ENCODE measurements at places on chromosomes 6 and 20.

- no peak for DNase-seq
These were observed 19.5 kb upstream of the PRELID3B start for GRCh38 chr20:59062081-59062480.

DNA sequence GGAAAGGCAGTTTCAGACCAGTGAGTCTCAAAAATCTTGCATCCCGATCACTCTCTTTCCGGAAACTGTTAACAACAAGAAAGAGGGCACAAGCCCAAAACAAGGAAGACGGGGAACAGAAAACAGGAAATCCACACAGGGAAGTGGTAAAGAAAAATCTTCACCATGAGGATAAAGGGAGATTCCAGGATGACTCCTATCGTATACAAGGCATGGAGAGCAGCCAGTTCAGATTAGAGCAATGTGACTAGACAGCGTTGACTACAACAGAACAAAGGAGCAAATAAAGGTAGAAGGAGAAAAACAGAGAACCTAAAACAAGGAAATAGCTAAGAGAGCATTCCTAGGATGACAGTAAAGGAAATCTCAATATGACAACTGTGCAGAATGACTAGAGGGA is 26.5 kb downstream of the VNN1 start:
- no peak for DNase-seq

DNA sequence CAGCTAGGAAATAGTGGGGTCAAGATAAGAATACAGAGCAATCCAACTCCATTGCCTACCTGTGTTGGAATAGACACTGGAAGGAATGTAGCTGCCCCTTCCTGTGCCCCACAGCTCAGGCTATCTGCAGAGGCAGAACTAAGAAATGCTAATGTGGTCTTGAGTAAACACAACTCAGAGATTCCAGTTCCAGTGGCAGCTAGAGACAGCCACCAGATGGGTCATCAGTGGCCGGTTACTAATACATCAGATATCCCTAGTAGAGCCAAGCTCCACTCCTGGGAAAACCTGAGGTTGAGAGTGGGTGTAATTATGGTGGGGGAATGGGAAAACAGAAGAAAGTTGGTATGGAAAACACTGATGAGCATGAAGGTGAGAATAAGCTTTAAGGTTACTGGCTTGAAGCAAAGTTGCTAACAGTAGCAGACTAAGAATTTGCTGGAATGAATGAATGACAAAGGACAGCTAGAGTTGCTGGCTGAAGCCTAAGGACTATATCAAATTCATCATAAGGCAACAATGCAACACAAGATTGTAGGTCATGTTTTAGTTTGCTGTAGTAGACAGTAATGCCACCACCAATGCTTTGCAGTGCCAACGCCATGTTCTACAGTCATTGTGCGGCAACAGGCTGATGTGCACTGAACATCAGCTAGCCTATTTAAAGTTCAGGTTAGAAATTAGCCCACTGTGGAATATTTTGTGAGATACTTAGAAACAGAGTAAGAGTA is 28.3 kb upstream of the FAM83C start:
- DNase-seq = no peak

DNA sequence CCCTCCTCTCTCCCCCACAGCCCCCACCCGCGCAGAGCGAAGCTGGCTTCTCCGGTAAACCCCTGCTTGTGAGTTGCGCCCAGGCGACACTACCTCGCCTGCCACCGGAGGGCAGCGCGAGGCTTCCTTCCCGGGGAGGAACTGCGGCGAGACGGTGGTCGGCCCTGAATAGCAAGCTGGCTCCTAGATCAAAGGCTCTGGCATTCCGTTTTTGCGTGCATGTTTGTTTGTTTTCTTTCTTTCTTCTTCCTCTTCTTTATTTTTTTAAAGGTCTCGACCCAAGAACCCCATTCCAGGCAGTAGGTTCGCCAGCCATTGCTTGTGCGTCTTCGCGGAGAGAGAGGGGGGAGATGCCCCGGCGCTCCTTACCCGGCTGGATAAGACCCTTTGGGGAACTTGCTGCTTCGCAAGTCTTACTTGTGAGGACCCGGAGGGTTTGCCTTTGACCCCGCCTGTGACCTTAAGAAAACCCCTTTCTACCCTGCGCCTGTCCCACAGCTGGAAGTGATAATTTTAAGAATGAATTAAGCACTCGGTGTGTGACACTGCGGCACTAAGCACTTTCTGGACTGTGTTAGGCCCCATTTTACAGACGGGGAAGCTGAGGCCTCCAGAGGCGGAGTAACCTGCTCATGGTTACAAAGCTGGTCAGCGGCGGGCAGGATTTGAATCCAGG is 92.7 kb upstream of the SIRPA start:
- DNase-seq = peak; percentile 70

- DNase-seq = no peak
These were observed 113.3 kb downstream of the TASP1 start for GRCh38 chr20:13525225-13525940.

DNA sequence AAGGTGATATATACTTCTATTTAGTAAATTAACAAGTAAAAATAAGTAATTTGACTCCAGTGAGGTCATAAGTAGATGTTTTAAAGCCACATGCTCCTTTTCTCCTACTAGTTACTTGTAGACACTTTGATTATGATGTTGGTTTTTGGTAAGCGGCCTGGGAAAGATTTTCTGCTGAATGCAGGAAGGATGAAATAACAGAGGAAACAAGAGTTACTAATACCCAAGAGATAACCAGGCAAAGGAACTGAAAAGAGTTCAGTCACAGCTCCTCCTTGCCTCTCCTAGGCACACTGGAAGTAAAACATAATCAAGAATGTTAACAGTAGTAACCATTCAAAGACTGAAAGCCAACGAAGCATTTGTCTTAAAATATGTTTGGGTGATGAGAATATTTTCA is 203.3 kb downstream of the RNGTT start:
- DNase-seq = no peak

DNA sequence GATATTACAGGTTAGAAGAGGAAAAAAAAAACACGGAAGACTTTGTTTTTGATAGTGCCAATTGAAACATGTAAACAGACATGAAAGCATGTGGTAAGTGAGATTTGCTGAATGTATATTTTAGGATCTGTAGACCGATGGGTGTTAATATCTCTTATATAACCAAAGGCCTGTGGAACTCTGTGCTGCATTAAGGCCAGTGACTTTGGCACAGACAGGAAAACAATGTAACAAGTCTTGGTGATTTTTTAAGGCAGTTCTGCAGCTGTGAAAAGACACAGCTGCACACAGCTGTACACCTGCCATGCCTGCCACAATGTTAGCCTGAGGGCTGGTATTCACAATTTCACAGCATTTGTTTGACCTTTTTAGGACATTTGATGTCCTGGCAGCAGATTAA is 6.1 kb downstream of the SOBP start:
- peak; percentile 6 for DNase-seq

- no peak for DNase-seq
These were observed 395 bp downstream of the NELFE start for GRCh38 chr6:31958412-31958740.

- no peak for DNase-seq
These were observed 1274.9 kb upstream of the GJE1 start for GRCh38 chr6:140857739-140858380.

GRCh38 chr6:27816906-27817305 is 95.3 kb downstream of the OR2B2 start:
- no peak for DNase-seq

DNA sequence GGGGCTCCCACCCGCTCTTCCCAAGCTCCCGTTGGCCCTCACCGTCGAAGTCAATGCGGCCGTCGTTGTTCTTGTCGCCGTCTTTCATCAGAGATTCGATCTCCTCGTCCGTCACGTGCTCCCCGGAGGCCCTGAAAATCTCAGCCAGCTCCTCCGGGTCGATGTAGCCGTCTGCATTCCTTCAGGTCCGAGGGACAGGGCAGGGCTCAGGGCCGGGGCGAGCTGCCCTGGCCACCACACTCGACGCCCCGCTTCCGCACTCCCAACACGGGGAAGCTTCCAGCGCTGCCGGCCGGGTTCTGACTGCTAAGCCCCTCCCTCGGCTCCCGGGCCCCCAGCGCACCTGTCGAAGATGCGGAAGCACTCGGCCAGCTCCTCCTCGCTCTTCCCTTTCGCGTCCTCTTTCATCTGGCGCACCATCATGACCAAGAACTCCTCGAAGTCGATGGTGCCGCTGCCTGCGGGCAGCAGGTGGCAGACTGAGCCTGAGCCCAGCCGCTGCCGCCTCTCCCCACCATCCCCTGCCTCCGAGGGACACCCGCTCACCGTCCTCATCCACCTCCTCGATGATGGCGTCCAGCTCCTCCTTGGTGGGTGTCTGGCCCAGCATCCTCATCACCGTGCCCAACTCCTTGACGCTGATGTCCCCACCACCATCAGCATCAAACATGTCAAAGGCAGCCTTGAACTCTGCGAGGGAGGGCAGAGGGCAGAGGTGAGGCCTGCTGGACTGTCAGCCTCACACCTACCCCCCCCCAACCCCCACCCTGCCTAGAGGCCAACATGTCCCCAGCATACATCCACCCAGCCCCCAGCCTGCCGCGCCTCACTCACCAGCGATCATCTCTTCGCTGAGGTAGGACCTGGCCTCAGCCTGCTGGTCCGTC is 2.9 kb downstream of the TNNC2 start:
- DNase-seq = no peak

- no peak for DNase-seq
These were observed 356.4 kb downstream of the PRKN start for GRCh38 chr6:162371121-162371520.

DNA sequence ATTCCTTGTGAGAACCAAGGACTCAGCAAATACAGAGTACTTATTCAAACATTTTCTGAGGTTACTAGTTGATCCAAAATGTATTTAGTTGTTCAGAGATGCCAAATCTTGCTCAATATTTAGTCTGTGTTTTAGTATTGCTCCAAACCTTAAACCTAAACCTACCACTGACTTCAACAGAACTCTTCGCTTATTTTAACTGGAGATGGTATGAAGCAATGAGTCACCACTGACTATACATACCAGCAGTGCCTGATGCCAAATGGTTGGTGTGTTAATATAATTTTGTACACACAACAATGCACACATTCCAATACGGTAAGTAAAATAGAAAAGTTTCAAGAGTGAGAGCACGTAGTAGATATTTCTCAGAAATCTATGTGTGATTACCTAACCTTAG is 1.9 kb upstream of the SPTLC3 start:
- no peak for DNase-seq

DNA sequence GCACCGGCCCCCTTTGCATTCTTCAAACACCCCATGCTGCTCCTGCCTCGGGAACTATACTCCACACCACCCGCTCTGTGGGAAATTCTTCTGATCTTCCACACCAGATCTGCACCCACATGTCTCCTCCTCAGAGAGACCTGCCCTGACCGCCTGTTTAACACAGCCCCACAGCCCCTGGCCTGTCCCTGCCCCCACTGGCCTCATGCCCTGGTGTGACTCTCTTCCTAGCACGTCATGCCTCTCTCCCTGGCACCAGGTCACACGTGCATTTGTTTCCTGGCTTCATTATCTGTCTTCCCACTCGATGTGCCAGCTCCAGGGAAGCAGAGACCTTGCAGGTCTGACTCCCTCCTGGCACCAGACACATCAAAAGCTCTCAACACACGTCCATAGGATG is 79.6 kb downstream of the ANKRD60 start:
- no peak for DNase-seq

GRCh38 chr20:3753098-3753497 is 14.5 kb downstream of the ADISSP start:
- DNase-seq = no peak
